ENCODE measurements at places on chromosomes 3 and 15.
A peak's percentile ranks its signal among the peaks of the same experiment; 100 is the strongest.

DNA sequence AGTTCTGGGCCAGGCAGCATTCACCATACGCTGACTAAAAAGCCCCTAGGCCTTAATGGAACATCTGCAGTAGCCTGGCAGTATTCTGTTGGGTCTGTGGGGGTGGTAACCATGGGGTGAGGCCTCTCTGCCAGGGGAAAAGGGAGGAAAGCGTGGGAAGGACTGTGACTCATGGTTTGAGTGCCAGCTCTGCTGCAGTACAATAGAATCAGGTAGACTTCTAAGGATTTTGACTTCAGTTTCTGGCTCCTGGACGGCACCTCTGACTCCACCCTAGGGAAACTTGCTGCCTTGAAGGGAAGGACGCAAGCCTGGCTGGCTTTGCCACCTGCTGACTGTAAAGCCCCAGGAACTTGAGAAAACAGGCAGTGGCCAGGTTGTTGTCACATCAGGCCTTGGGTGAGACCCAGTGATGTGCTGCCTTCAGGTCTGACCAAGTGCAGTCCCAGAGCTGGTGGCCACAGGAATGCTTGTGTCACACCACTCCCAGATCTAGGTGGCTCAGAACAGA is 148.6 kb downstream of the SUCNR1 start:
- DNase-seq: peak; percentile 40

DNA sequence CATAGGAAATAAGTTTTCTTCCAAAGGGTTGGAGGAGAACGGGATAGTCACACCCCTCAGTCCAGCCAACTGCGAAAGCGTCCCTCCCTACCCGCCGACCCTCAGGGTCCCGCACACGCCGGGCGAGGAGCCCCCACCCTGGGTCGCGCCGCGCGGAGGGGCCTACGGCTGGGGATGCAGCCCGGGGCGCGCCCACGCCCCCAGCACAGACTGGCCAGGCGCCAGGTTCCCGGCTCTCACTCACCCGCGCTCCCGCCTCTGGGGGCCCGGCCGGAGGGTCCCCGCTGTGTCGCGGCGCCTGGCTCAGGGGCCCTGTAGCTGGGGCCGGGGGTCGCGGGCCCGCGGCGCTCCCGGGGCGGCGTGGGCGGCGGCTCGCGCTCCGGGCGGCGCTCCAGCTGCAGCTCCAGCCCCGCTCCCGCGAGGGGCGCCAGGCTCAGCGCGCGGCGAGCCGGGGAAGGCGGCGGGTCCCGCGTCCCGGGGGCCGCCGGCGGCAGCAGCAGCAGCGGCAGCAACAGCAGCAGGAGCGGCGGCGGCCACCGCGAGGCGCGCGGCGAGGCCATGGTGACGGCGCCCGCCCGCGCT is 375 bp downstream of the HEG1 start:
- peak; percentile 43 for DNase-seq

GRCh38 chr15:76753771-76754170 is 151.4 kb downstream of the SCAPER start:
- no peak for DNase-seq

- no peak for DNase-seq
Observed at GRCh38 chr3:187207624-187208023, 10.3 kb downstream of the RTP1 start.

DNA sequence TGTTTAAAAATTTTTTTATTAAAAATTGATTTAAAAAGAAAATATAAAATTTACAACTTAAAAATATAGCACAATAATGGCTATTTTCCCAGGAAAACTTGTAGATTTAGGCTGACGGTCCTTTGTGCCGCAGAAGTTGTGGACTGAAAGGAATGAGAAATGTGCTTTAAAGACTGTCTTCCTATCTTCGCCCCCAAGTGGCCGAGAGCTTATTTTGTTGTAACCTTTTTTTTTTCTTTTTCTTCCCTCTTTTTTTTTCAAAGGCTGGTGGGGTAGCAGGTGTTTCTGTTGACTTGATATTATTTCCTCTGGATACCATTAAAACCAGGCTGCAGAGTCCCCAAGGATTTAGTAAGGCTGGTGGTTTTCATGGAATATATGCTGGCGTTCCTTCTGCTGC is 15.5 kb downstream of the SLC25A26 start:
- no peak for DNase-seq

All from stimulated activated CD8-positive, alpha-beta memory T cell treated with anti-CD3 and anti-CD28 coated beads, Interleukin-4, amount 100 ng/mL, for 48 hours (primary cell).